ENCODE measurements at places on chromosomes 5 and 9.

DNA sequence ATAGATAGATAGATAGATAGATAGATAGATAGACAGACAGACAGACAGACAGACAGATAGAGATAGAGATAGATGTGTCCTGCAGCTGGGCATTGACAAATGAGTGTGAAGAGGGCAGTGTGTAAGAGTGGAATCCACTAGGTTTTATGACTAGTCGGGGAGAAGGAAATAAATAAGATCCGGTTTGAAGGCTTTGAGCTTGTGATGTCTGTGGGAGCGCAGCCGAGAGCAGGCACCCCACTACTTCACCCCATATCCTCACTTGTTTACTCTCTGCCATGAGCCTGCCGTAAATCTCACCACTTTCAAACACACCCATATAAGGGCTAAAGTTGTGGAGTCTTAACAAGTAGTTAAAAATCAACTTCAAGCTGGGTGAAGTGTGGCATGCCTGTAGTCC is 1.4 kb upstream of the SUSD1 start:
- no peak for DNase-seq

- no peak for DNase-seq
Observed at GRCh38 chr9:103992938-103993579, 101.0 kb upstream of the SMC2 start.

GRCh38 chr9:135919318-135919890 is 12.1 kb upstream of the CAMSAP1 start:
- no peak for DNase-seq

DNA sequence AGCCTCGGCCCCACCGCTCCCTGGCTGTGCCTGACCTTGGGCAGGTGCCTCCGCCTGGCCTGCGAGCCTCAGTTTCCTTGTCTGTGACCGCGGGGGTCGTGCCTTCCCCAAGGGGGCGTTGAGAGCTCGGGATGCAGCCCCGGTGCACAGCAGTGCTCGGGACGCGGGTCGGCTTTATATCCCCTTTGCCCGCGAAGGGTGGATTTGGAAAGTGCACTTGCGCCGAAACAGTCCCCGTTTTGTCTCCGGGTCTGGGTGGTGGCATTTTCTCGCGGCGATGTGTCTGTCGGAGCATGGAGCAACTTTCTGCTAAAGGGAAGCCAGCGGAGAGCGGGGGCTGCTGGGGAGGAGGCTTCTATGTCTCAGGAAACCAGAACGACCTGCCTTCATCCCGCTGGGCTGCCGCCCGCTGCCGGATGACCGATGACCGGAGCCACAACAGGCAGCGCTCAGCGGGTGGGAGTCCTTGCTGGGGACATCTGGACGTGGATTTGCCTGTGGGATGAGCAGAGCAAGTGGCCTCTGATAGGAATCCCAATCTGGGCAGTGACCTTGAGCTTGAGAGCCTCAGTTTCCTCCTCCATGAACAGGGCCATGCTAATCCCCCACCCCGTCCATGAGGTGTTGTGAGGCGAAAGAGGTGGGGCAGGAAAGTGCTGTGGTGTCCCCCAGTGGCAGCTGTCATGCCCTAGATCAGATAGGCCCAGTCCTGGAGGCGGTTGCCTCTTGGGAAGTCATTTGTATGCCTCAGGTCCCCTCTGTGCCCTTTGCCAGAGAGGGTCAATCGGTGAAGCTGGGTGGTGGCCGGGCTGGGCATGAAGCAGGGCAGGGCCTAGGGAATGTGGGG is 651 bp downstream of the HRH2 start:
- DNase-seq = no peak

DNA sequence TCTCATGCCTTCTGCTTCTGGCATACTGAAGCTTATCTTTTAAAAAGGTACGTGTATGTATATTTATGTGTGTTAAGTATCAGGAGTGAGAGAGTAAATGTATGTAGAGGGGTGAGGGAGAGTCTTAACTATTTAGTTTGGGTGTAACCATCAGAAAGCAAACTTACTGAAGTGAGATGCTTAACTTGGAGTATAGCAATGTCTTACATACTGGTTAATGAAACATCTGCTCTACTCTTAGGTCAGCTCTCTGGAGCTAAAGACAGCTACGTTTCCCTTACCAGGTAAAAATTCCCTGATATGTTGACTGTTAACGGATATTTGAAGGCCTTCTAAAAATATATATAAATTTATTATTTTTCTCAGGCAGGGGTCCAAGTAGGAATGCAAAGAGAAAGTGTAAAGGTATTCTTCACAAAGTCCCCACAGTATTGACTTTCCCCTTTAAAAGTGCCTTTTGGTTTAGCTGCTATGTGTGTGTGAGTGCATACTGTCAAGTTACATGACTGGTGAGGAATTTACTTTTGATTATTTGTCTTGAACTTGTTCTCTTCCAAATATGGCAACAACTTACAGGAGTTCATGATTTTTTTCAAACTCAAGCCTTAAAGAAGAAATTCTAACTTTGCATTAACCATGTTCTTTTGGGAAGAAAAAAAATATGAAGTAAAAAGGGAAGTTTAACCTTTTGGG is 12.3 kb upstream of the C5orf24 start:
- DNase-seq = no peak

DNA sequence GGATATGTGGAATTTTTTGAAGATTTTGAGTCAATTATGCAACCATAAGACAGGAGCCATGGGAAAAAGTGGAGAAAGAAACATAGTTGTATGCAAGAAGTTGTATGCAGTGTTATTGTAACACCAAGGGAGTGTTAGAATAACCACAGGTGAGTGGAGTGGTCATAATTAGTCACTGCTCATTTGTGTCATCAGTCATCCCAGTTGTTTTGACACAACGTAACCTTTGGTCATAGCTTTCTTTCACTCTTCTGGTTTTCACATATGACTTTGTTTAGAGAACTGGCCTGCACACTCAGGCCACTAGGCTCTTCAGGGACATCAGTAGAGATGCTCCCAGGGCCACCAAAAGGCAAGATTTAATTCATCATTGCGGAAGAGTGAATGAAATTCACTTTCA is 158.7 kb upstream of the HMHB1 start:
- DNase-seq = no peak

DNA sequence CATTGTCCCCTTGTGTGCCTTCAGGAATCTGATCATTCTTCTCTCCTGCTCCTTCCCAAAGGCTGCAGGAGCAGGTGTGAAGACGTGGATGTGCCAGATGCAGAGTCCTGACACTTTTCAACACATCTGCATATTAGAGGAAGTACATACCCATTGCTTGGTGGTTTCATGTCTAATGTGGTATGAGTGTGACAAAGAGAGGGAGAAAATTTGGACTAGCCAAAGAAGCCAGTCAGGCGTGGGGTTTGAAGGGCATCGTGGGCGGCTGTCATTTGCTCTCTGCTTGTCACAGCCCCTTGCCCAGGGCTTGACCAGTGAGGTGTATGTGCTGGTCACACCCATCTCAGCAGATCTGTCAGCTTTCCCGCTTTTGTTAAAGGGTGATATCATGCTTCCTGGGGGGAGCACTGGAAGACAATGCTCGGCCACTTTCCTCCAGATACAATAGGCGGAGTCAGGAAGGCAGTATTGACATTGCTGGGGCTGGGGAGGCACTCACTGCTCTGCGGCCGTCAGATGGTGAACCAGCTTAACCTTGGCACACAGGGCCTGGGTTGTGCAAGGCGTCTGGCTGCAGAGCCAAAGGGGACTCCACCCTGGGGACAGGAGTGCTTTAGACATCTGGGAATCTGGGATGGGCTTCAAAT is 8.6 kb downstream of the TEK start:
- DNase-seq = no peak

GRCh38 chr9:34131571-34131970 is 5.1 kb upstream of the DCAF12 start:
- DNase-seq = no peak

DNA sequence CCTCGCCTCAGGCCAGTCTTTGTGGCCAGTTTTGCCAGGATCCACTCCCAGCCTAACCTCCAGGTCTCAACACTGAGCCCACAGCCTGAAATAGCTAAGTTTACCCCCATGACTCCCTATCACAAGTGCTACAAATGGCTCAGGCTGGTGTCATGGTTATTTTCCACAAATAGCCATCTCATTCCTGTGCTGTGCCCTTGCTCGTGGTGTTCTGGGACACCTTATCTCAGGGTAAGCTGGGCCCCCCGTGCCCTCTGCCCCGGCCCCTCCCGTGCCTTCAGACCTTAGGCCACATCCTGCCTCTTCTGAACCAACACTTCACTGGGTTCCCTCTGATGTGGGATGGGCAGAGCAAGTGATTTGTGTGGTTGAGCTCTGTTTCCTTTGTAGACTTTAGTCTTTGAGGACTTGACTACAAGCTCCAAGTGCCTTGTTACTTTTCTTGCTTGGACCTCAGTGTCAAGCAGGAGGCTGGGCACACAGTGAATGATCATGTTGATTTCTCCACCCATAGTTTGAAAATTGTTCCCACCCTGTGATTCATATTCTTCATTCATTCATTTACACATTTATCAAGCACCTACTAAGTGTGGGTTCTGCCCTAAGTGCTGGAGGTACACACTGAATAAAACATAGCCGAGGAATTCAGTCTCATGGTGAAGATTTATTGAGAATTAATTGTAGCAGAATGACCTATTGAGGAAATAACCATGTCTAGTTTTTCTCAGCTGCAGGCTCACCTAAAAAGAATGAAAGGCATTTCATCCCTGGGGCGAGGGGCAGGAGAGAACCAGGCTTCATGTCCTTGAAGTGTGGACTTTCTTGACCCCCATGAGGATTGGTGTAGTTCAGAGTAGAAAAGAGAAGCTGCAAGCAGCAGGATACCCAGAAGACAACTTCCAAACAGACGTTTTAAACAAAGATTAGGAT is 84.5 kb upstream of the CTNNA1 start:
- DNase-seq = no peak

- no peak for DNase-seq
Observed at GRCh38 chr5:43485406-43485805, 1.7 kb upstream of the TMEM267 start.

DNA sequence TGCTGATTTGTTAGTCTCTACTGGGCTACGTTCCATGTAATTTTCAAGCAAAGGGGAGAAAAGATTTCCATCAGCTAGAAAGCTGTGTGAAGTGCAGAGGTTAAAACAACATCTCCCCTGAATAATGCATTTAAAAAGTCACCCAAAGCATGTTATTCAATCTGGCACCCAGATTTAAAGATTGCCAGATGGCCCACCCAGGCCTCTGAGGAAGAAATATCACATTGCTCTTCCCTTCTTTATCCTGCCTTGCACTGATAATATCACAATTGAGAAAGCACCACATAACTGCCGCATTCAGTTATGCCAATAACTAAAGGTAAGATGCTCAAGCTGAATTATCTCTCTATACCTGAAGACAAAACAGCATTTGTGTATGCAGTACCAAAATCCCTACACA is 119.4 kb upstream of the PUM3 start:
- DNase-seq = no peak

- no peak for DNase-seq
Observed at GRCh38 chr5:74627646-74628279, 12.8 kb downstream of the ENC1 start.

- no peak for DNase-seq
Observed at GRCh38 chr9:3980771-3981170, 319.1 kb downstream of the GLIS3 start.

- DNase-seq = no peak
Observed at GRCh38 chr9:8845376-8845775, 1045.8 kb upstream of the DMAC1 start.

GRCh38 chr5:146249801-146250200 is 46.4 kb downstream of the RBM27 start:
- DNase-seq = no peak

DNA sequence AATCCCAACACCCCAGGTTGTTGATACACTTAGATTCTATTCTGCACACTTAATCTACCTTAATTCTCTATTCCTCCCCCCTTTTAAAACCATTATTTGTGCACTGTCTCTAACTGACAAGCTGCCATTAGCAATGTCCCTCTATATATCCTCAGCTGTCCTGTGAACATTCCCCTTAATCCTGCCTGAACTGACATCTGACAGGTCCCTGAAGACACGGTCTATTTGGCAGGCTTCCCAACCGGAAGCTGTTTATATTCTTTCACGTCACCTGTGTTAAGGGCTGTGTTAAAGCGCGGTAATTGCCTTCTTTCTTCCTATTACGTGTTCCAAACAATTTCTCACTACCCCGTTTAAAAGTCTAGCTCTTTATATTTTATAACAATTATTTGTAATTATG is 277.3 kb downstream of the CDH9 start:
- DNase-seq = no peak

DNA sequence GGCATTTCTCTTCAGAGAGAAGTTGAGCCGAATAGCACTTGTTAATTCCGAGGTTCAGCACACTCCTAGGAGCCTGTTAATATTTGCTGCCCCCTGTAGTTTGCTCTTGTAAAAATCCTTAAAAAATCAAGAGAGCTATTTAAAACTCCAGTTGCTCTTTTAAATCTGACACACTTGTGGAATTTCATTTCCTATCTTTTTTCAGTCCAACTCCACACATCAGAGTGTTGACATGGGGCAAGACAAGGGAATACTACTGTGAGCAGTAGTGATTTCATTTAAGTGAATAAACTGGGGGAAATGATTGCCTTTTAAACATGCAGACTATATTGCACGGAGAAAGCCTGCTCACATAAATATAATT is 1096.3 kb upstream of the DMAC1 start:
- no peak for DNase-seq

DNA sequence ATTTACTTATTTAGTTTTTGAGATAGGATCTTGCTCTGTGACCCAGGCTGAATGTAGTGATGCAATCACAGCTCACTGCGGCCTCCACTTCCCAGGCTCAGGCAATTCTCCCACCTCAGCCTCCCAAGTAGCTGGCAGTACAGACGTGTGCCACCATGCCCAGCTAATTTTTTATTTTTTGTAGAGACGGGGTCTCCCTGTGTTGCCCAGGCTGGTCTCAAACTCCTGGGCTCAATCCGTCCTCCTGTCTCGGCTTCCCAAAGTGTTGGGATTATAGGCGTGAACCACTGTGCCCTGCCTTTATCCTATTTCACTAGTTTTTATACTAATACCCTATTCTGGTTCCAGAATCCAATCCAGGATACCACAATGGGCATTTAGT is 6.8 kb downstream of the RPS14 start:
- no peak for DNase-seq

DNA sequence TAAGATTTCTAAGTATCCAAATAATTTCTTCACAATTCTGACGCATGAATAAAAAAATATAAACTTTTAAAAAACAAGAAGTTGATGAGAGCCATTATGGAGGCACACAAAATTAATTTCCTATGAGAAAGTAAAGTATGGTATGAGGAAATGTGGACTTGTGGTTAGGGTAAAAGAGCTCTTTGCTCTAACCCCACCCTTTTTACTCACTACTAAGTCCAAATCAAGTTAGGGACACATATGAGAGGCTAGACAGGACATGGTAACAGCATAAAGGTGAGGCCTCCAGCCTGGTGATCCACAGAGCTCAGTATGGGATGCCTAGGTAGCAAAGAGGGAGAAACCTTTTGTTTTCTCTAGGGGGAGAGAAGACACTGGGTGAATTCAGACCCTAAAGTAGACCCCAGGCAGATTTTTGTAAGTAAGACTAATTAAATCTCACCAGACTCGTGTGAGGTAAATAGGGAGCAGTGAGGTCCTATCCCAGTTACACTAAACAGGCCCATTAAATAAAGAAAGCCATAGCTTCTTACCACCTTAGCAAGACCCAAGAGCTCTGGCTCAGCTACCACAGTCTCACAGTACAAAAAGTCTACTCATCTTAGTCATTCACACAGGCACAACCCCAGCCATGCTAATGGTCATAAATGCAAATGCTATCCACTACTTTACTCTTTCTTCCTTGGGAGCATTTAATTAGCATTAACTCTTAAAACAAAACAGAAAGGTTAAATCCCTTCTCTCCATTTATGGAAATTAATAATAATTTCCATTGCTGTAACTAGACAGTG is 42.6 kb downstream of the MLLT3 start:
- no peak for DNase-seq

Data from activated T-cell treated with anti-CD3 and anti-CD28 coated beads for 4 hours (primary cell).